ENCODE measurements at places on chromosomes 6 and 20.

GRCh38 chr6:76886900-76887299, 576.4 kb downstream of the HTR1B start:
- DNase-seq: no peak

- no peak for DNase-seq
Observed at GRCh38 chr6:128742900-128743299, 140.0 kb upstream of the LAMA2 start.

DNA sequence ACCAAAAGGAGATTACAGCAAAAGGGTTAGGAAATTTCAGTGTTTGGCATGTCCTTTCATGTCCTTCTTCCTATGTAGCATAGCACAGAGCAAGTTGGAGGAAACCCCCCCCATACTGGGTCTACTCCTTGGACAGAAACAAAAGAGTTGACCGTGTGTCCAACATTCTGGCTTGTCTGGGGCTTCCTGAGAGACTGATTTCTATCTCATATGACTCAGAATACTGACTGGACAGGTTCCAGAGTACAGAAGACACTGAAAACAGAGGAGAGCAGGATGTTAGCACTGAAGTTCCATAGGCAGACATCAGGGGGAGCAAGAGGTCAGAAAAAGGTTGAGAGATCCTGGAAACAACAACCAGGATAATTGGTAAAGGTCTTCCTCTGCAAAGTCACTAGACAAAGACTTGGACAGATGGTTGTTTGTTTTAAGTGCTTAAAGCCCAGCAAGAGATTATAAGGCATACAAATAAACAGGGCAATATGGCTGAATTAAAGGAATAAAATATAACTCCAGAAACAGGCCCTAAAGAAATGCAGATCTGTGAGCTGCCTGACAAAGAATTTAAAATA, 48.4 kb downstream of the USP49 start:
- peak; percentile 37 for DNase-seq

DNA sequence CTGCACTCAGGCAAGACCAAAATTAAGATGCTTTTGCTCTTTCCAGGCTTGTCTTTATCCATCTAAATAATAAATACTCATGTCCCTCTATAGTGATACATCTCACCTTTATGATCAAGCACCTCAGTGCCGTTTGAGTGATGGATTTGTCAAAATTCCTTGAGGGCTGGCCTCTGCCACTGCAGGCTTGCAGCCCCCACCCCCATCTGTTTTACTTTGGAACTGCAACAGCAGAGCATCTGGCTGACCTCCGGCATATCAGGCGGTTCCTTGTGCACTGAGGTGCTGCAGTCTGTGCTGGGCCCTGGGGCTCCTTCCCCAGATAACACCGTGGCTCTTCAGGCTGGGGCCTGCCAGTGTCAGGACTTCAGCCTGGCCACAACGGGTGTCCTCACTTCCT, 386.9 kb downstream of the CDH26 start:
- no peak for DNase-seq

DNA sequence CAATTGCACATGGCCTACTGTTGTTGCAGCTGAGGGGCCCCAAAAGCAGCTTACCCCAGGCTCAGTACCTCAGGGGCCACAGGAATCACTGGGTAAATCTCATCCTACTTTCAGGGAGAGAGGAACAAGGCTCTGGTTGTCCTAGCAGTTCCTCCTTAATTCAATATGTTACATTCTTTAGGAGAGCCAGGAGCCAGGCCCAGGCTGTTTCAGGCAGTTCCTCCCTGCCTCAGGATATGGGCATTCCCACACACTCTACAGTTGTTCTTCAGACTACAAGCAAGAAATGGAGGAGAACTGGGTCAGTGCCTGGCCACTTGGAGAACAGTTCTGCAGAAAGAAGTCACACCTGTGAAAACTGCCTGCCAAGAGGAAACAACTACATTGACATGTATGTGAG, 9.6 kb upstream of the BTN3A2 start:
- no peak for DNase-seq

- no peak for DNase-seq
Observed at GRCh38 chr6:154661768-154662167, 71.4 kb upstream of the SCAF8 start.

- no peak for DNase-seq
Observed at GRCh38 chr20:32157611-32158010, 48.1 kb downstream of the TM9SF4 start.

DNA sequence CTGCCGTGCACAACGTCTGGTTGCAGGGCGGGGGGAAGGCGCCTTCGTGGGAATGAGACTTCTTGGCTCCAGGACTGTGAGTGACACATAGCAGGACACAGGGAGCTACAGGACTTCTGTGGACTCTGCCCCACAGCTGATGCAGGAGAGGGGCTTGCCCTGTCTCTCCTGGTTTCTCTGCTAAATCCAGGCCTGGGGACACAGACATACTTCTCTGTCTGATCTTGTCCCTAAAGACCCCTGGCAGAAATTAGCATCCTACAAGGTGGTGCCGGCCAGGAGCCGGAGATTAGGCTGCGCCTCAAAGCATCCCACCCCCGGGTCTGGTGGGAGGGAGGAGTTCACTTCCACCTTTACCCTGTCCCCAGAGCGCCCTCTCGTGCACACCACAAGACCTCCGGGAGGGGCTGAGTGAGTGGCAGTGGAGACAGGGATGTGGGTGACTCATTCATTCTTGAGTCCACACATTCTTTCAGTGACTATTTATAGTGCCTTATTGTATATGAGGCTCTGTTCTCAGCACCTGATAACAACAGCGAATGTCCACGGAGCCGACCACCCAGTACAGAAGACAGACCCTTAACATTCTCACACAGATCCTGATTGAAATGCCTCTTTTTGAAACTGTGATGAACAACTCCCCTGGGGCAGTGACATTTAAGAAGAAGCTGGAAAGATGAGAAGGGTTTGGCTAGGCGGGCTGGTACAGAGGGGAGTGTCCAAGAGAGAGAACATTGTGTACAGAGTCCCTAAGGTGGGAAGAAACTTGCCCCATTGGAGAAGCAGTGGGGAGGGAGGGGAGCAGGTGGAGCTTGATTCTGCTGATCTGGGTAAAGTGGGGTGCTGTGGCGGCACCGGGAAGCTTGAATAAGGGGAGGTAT, 39.0 kb downstream of the GMPR start:
- peak; percentile 30 for DNase-seq

DNA sequence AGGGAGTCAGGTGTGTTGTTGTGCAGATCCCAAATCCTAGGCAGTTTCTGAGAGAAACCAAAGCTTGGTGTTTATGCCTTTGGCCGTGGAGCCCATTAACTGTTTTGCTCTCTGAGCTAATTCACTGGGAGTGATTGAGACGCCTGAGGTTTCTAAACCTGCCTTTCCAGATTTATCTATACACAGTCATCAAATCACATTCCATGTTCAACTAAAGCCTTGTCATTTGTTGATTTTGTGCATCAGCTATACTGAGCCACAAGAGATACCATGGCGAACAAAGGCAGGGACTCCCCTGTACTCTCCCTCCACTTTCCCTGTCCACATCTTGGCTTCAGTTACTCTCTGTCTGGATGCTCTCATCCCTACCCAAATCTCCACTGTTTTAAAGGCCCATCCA, 229.7 kb upstream of the PMEPA1 start:
- DNase-seq: no peak

GRCh38 chr6:17740559-17741220, 34.0 kb upstream of the NUP153 start:
- DNase-seq: no peak

- DNase-seq: no peak
Observed at GRCh38 chr20:31572042-31572700, 32.9 kb upstream of the ID1 start.

GRCh38 chr20:24969186-24970029, 20.3 kb downstream of the CST7 start:
- DNase-seq: no peak

DNA sequence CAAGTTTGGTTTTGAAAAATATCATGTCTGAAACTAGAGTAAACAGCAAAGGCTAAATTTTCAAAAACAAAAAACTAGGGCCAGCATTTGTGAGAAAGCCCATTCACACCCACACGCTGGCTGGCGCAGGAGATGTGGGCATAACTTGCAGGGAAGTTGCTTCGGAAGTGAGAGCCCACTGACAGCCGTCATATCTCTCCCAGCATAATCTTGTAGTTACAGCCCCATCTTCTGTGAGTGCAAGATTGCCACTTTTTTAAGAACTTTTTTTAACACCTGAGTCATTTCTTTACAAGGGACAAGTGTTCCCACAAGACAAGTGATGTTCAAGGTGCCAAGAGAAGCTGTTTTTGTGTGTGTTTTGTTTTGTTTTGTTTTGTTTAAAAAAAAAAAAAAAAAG, 212.5 kb upstream of the CNR1 start:
- DNase-seq: no peak

DNA sequence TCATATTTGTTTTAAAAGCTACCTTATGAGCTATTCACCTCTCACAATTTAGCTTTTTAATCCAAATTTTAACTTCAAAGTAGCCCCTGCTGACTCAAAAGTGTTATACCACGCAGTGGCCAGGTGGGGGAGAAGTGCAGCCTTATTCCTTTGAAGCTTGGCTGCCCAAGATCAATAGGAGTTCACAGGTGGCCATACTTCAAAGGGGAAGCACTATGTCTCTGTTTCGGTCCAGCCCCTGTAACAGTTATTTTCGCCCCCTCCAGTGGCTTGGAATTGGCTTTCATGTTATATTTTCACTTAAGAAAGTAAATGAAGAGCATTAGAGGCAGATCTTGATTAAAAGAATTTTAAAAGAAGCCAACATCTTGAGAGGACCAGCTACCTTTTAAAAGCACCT, 608.4 kb downstream of the EPHA7 start:
- DNase-seq: no peak

GRCh38 chr20:11895861-11896387, 21.8 kb upstream of the BTBD3 start:
- no peak for DNase-seq

- DNase-seq: peak; percentile 12
Observed at GRCh38 chr6:33860706-33861474, 57.1 kb upstream of the MLN start.

GRCh38 chr20:1535420-1536175, 21.9 kb downstream of the SIRPD start:
- peak; percentile 95 for DNase-seq

DNA sequence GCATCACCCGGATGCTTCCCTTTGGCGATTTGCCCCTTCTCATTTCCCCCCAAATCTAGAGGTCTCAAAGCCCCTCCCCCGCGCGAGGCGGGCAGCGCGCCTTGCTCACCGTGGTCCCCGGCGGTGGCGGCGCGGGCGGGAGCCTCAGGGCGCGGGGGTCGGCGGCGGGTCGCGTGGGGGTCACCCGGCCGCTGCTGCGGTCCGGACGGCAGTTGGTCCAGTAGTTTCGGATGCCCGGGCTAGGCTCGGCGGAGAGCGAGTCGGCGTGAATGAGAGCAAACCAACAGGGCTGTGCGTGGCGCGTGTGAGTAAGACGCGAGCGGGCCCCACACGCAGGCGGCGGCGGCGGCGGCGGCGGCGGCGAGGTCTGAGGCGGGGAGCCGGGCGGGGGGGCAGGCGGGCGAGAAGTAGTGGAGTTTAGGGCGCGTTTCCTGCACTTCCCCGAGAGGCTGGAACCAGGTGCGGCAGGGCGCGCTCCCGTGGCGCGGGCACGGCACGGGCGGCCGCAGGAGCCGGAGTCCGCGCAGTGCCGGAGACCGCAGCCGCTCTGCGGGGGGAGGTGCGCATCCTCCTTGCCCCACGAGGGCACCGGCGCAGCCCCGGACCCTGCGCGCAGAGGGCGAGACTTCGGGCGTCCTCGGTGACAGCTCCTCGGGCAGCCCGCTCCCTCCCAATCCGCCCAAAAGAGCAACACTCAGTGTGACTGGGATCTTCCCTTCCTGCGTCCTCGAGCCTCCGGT, 567 bp downstream of the HS3ST5 start:
- DNase-seq: no peak

GRCh38 chr6:34953061-34954025, 64.3 kb downstream of the ANKS1A start:
- no peak for DNase-seq

GRCh38 chr6:46042355-46042999, 26.8 kb upstream of the CLIC5 start:
- peak; percentile 60 for DNase-seq

DNA sequence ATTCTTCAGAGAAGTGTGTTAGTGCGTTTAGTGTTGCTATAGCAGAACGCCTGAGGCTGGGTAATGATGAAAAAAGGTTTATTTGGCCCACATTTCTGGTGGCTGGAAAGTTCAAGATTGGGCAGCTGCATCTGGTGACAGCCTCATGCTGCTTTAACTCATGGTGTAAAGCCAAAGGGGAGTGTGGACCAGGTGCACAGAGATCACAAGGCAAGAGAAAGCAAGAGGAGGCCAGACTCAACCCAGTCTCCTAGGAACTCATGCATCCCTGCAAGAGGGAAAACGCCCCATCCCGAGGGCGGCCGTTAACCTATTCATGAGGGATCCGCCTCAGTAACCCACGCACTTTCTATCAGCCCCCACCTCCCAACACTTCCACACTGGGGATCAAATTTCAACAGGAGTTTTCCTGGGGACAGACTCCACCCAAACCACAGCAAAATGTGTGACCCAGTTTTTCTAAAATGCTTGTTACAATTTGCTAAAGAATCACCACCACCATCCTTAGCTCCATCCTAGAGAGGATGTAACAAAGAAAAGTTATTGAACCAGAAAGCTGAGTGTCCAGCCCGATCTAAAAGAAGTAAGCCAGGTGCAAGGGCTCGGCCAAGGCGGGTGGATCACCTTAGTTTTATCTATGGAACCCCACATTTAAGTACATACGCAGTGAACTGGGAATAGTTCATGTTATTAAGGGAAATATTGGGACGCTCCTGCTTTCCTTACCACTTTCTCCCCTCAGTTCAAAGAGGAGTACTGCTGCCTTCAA, 164.8 kb downstream of the QKI start:
- DNase-seq: no peak

DNA sequence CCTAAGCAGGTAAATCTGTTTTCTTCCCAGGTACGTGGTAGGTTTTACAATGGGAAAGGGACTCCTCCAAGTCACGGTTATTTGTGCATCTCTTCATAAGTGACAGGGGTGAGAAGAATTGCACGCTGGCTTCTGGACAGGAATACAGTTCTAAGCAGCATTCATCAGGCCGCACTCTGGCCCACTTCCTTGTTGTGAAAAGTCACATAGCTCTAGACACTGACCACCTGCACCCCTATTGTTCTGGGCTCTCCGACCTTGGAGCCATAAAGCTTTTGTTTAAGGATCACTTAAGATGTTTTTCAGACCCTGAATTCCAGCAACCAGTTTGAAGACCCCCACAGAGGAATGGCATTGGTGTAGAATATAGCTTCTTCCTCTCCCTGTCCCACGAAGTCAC, 31.4 kb downstream of the RAMACL start:
- DNase-seq: no peak

GRCh38 chr6:118719351-118720124, 68.1 kb upstream of the CEP85L start:
- no peak for DNase-seq
